ENCODE measurements at places on chromosomes 3 and 15.
A peak's percentile ranks its signal among the peaks of the same experiment; 100 is the strongest.

- DNase-seq, result no peak
Observed at GRCh38 chr15:34297059-34297458, 40.5 kb downstream of the SLC12A6 start.

- no peak for DNase-seq
Observed at GRCh38 chr15:31255176-31255510, 71.5 kb upstream of the KLF13 start.

GRCh38 chr3:107382631-107383030, 5.4 kb downstream of the CCDC54 start:
- peak; percentile 57 for DNase-seq

DNA sequence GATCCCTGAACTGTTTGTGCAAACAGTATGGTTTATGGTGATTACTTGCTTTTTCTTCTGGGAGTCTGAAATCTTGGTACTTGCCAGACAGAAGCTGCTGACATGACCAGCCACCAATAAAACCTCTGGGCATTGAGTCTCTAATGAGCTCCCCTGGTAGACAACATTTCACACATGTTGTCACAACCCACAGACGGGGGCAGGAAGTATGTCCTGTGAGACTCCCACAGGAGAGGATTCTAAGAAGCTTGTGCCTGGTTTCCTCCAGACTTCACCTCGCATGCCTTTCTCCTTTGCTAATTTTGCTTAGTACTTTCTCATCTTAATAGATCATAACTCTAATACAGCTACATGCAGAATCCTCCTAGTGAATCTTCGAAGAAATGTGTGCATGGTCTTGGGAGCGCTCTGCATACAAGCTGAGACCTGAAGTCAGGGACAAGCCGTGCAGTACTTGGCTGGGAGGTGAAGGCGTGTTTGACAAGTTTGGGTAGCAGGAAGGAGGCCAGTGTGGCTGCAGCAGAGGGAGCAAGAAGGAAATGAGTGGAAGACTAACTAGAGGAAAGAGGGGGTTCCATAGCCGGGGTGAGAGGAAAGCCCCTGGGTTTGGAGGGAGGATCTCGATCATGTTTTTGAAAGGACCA, 49.0 kb downstream of the B3GNT5 start:
- no peak for DNase-seq

DNA sequence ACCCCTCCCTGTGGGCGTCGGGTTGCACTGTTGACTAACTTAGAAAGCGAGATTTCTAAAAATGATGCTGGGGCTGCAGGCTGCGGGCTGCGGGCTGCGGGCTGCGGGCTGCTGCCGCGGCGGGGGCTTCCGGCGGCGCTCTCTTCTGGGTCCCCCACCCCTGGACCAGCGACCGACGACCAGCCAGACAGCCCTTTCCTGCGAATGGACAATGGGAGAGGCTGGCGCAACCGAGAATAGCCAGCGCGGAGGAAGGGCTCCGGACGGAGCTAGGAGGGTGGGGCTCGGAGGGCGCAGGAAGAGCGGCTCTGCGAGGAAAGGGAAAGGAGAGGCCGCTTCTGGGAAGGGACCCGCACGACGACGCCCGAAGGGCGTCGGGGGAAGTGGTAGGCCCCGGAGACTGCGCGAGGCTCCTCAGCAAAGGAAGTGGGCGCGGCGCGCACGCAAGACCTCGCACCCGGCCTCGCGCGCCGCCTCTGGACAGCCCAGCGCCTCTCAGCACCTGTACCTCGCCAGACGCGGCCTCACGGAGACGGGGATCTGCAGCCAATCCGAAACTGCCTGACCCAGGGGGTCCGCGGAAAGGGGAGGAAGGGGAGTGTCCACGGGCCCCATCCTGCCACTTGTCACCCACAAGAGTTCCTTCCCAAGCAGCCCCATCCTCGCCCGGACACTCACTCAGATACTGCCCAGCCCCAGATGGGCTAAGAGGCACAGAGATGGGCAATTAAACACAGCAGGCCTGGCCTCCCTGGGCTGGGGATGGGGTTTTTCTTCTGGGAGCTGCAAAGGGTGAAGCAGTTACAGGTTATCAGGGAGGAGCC, 70.7 kb downstream of the SLC12A8 start:
- no peak for DNase-seq

DNA sequence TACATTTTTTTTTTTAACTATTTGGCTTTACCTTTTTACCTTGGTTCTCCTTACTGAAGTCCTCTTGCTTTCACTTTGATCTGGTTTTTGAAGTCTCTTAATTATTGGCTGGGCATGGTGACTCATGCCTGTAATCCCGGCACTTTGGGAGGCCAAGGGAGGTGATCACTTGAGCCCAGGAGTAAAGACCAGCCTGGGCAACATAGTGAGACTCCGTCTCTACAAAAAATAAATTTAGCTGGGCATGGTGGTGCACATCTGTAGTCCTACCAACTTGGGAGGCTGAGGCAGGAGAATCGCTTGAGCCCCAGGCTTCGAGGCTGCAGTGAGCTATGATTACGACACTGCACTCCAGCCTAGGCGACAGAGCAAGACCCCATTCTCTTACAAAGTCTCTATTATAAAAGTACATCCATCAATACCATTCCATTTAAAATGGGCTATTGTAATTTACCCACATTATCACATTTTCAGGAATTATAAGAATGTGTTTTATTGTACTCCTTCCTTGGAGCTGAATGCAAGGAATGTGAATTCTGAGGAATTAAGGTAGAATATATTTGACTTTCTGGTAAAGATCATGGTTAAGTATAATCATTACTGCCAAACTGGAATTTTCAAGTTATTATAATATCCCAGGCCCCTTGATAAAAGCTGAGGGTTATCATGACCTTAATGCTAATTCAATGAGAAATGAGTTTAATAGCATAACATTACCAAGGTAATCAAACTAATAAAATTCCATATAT, 49.0 kb downstream of the MSL2 start:
- DNase-seq, result no peak

- DNase-seq, result no peak
Observed at GRCh38 chr15:31262901-31263671, 63.5 kb upstream of the KLF13 start.

GRCh38 chr3:98680723-98681122, 82.4 kb upstream of the ST3GAL6 start:
- no peak for DNase-seq

DNA sequence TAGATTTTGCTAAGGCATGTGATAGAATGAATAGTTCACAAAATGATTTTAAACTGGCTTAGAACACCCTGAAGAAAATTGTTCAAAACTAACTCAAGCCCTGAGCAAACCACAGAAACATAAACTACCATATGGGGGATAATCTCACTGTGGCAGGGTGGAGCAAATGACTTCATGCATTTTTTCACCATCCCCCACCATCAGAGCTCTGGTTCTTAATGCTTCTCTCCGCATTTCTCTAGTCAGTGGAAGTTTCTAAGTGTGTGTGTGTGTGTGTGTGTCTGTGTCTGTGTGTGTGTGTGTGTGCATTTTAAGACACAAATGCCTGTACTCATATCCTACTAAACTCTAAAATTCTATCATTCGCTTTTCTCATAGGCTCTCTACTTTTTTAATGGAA, 107.1 kb upstream of the PHLDB2 start:
- no peak for DNase-seq

DNA sequence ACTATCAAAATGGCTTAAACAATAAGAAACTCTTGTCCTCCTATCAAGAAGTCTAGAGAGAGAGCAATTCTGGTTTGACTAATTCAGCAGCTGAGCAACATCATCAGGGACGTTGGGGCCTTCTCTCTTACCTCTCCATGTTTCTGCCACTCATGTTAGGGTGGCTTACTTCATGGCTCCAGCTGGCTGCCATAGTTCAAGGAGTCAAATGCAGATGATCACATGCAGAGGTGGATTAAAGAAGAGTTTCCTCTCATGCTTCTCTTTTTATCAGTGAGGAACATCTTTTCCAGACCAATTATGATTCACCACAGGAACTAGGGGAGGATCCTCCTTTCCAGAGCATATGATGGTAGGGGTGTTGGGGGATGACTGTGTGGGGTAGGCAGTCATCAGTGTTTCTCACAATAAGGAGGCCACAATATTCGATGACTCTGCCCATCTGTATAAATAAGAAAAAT, 45.5 kb downstream of the NEK11 start:
- no peak for DNase-seq

GRCh38 chr3:152517502-152517901, 248.8 kb downstream of the MBNL1 start:
- DNase-seq, result no peak

DNA sequence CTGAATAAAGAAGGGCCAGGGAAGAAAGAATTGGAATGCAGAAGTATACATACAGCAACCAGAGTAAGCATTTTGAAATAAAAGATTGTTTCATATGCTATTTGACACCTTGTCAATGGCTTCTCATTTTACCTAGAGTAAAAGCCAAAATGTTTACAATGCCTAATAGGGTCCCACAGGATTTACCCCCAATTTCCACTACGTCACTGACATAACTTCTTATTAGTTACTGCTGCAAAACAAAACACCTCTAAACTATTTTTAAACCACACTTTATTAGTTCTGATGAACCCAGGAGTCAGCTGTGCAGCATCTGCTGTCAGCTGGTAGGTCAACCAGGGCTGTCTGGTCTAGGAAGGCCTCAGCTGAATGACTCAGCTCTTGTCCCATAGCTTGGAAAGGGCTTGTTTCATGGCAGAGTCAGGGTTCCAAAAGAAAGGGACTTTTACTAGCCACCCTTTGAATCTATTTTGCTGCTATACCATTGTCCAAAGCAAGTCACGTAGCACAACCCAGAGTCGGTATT, 945.1 kb downstream of the EPHA3 start:
- DNase-seq, result no peak

DNA sequence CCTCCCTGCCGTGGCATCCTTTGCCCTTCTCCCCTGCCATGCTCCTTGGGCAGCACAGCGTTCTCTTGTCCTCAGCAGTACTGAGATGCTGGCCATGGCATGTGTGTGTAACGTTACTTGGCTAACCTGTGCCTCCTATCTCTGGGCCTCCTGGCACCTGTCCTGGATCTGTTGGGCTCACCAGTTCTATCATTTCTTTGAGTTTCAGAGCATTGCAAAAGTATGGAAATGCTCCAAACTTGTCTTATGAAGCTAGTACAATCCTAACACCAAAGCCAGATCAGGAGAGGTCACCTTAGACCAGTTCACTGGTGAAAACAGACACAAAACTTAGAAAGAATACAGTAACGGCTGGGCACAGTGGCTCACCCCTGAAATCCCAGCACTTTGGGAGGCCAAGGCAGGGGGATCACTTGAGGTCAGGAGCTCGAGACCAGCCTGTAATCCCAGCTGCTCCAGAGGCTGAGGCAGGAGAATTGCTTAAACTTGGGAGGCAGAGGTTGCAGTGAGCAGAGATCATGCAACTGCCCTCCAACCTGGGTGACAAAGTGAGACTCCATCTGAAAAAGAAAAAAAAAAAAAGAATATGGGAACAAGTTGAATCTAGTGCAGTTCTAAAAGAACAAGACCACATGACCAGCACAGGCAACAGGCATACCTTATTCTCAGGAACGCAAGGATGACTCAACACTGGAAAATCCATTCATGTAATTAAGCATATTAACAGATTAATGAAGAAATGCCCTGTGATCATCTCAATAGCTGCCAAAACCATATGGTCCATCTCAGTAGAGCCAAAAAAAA, 62.4 kb upstream of the TRPM1 start:
- no peak for DNase-seq

GRCh38 chr15:53312707-53313106, 446.8 kb downstream of the WDR72 start:
- no peak for DNase-seq

- DNase-seq, result no peak
Observed at GRCh38 chr15:76674883-76675282, 230.3 kb downstream of the SCAPER start.

DNA sequence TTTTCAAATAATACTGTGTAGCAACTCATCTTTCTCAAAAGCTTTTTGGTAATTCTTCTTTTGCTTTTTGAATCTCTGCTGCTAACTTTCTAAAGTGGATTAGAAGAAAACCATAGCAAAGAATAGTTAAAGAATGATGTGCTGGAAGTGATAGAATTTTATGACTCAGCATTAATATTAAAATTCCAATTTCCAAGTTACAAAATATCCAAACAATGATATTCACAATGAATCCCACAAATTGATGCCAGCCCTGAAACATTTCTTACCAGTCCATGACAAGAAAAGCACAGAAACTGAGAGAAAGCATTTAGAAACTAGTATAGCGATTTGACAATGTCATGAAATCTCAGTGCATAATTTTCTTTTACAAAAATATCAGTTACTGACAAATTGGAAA, 482.2 kb downstream of the RBMS3 start:
- no peak for DNase-seq

GRCh38 chr3:136788154-136788553, 30.8 kb upstream of the SLC35G2 start:
- DNase-seq, result no peak

DNA sequence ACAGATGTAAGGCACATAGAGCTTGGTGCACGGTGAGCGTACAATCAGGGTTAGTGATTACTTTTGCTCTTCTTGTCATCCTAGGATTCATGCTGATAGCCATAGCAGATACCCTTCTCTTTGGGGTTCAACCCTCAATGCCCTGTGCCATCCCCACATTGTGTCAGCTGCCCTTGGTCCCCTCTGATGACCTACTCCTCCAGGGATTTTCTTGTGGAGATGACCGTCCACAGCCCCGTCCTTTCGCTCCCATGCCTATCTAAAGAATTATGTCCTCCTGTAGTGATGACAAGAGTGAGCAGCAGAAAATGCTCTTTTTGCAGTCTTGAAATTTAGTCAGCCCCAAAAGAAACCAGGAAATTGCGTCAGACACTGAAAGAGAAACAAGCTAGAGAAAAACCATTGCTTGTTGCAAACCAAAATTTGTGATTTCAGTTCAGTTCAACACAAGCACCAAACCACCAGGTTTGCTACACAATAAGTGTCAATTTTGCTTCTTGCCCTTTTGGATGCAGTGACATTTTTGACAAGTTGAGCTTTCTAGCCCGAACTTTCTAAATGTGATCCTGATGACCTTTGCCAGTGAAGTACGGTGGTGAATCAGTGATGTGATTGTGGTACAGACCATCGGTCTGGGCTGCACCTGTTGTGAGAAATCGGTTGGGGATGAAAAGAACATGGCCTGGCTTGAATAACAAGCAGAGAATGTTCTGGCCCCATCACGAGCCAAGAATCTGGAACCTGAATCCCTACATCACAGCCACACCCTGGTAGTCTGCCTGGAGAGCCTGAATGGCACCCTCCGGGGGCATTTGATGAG, 41.3 kb downstream of the CMTM7 start:
- DNase-seq, result no peak

DNA sequence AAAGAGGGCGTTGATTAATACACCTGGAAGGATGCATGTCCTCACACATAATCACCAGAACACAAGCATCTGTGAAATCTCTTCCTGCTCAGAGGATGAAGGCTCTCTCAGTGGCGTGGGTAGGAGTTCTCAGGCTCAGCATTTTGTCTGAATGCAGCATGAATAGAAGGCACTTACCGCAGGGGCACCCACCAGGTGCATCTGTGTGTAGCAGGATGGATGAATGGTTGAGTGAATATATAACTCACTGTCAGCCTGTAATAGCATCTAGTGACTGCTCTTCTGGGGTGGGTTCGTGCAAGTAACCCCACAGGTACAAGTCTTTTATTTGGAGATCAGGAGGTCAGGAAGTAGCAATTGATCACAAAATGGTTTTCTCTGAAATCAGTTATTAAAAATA, 143.0 kb downstream of the SQOR start:
- DNase-seq, result no peak
